ENCODE measurements at places on chromosomes 11 and 22.

GRCh38 chr11:96643173-96643572 lies 253.4 kb downstream of the JRKL start:
- DNase-seq = no peak

GRCh38 chr11:119759324-119759723 lies 30.3 kb upstream of the NECTIN1 start:
- no peak for DNase-seq

DNA sequence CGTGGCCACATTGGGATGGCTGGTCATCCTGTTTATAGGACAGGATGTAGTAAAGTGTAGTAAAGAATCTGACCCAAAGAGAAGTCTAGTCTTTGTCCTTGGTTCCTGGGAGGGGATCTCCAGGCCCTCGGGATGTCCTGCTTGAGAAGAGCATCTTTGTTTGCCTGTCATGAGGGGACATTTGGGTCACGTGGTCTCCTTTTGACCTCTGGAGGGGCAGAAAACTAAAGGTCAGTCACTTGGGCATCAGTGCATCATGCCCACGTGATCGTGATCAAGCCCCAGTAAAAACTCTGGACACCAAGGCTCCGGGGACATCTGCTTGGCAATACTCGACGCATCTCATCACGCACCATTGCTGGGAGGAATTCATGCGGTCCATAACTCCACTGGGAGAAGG lies 9.1 kb downstream of the SMIM38 start:
- no peak for DNase-seq

- DNase-seq = no peak
These were observed 44.5 kb downstream of the FEZ1 start for GRCh38 chr11:125451400-125452124.

DNA sequence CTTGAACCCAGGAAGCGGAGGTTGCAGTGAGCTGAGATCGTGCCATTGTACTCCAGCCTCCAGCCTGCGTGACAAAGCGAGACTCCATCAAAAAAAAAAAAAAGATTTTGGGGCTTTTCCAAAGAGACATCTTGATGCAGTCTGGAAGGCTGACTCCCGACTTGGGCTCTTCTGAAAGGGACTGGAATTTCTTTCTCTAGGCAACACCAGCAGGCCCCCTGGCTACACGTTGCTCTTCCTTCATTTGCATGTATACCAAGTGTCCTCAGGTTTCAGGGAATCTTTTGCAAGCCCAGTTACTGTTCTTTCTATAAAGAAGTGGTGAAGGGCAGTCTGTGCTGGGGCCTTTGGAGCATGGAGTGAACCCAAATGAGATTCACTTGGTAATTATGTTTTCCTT lies 211.0 kb downstream of the GRIK4 start:
- DNase-seq = no peak

DNA sequence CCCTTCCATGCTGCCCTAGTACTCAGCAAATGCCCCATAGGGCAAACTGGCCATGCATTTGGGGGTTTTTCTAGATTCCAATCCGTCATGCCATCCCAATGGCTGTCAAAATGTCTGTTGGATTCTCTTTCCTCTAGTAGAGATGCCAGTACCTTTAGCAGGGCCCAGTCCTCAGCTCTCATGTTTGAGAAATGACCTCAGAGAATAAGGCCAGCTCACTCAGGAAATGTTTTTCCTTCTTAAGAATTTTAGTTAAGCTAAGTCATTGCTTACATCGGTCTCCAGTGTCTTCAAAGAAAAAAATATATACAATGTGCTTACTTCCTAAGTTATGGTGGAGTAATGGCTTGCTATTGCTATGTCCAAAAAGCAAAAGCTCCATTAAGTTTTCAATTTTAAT lies 14.1 kb upstream of the ALKBH3 start:
- no peak for DNase-seq

GRCh38 chr11:75135021-75135650 lies 15.8 kb upstream of the SLCO2B1 start:
- DNase-seq = no peak

- DNase-seq = peak; percentile 42
These were observed 59.0 kb downstream of the CEP57 start for GRCh38 chr11:95849087-95849825.

GRCh38 chr11:125036933-125037332 lies 26.2 kb upstream of the SLC37A2 start:
- peak; percentile 61 for DNase-seq

DNA sequence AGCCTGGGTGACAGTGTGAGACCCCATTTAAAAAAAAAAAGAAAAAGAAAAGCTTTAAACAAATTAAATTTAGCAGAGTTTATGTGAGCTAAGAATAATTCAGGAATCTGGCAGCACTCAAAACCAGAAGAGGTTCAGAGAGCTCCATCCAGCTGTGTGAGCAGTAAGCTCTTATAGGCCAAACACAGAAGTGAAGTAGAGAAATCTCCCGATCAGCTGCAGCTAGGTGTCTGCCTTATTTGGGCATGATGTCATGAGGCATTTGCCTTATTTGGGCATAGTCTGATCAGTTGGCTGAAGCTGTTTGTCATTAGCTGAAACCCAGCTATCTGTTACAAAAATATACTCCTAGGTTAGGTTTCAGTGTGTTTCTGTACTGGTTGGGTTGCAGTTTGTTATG lies 8.2 kb downstream of the MS4A15 start:
- DNase-seq = no peak

DNA sequence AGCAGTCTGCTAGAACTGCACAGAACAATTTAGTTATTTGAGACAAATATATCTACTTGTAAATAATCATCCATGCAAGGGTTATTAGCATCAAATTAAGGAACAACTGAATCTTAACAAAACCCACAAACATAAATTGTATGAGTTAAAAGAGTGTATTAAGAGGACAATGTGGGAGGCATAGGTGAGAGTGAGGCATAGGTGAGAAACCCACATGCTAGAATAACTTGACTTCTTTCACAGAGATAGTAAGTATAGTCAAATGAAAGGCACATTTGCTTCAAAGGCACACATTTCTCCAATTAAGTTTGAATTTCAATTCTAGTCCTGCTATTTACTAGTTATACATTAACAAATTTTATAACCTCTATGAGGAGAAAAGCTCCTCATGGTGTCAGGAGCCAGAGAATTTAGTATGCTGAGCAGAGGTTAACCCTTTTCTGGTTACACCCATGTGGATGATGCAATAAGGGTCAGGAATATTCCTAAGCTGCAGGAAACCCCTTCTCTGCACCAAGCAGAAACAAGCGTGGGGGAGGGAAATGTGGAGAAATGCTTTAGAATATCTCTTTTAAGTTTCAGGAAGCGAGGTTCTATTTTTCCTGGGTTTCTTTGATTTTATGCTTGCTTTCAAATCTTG lies 264.2 kb downstream of the GRM5 start:
- no peak for DNase-seq

GRCh38 chr22:27551402-27551801 lies 250.2 kb downstream of the MN1 start:
- no peak for DNase-seq

- no peak for DNase-seq
These were observed 131.2 kb upstream of the MTMR2 start for GRCh38 chr11:96054870-96055705.

- no peak for DNase-seq
These were observed 9.1 kb downstream of the SLN start for GRCh38 chr11:107702723-107703122.

- DNase-seq = no peak
These were observed 49.3 kb downstream of the FBLN1 start for GRCh38 chr22:45552017-45552411.

DNA sequence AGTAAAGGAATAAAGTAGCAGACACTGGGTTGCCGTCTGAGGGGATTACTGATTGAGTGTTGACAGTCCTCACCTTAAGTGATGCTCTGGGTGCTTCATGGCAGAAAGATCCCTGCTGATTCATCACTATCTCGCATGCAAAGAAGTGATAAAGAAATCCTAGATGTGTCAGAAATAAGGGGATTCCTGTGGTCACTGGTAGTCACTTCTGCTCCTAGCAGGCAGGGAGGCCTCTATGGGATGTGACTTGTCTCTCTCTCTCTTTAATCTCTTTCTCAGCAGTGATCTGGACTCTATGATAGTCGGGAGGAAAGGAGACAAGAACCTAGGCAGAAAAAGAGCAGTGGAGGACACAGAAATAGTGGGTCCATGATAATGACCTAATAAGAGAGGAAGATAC lies 30.9 kb upstream of the OR56A1 start:
- no peak for DNase-seq

DNA sequence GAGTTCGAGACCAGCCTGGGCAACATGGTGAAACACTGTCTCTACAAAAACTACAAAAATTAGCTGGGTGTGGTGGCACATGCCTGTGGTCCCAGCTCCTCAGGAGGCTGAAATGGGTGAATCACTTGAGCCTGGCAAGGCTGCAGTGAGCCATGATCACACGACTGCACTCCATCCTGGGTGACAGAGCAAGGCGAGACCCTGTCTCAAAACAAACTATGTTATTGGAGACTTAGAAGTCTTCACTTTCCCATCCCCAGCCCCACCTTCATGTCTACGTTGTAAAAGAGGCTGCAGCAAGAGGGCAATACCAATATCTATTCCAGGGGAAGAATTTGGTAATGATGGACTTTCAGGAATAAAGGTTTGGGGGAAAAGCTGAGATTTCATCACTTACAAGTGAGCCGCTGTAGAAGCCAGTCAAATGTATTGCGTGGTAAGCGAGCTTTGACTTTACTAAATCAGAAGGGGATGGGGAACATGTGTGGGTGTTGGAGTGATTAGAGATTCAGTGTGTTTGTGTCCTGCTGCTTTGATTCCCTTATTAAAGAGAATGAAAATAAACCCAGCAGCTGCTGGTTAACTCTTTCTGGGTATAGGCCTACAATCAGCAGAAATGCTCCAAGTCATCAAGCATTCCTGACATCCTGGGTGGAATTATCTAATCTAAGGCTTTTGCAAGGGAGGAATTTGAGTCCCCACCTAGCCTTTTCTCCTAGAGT lies 53.7 kb downstream of the UBASH3B start:
- DNase-seq = no peak

GRCh38 chr11:18617688-18618341 lies 16.3 kb downstream of the SPTY2D1 start:
- DNase-seq = no peak

DNA sequence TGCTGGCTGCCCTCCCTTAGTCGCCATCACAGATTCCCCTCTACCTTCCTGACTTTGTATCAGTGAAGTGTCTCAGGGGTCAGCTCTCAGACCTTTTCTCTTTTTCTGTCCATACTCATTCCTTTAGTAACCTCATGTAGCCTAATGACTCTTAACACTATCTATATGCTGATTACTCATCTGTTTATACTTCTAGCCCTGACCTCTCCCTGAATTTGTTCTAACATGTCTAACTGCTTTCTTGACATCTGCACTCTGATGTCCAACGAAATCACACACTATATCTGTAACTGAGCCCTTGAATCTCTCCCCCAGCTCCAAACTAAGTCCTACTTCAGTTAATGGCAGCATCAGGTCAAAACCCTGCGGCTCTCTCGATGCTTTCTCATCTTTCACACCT lies 135.8 kb upstream of the TIMP3 start:
- DNase-seq = no peak

DNA sequence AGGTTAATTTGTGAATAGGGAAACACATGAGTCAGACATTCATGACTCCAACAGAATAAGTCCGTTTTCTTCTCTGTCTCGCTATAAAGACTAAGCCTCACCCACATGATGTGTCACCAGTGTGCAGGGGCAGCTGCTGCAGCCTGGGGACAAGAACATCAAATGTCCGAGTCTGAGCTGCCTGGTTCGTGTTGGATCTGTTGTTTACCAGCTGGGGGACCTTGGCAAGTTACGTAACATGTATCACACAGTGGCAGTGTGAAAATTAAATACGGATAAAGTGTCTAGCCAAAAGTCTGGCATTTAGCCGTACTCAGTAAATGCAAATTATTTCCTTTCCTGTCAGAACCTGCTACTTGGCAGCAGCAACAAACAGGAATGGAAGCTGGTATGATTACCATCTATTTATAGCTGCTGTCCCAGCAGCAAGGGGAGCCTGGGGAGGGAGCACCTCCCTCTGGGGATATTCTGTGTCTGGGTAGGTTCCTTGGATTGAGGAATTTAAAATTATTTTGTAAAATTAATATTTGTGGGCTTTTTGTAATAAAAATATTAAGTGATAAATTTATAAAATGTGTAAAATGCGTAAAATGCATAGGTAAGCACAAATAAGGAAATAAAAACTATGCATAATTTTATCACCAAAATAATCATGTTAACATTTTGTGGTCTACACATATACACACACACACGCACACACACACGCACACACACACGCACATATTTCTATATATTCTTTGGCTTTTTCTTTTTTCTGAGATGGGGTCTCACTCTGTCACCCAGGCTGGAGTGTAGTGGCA lies 1.3 kb upstream of the CLDN25 start:
- DNase-seq = peak; percentile 7

- no peak for DNase-seq
These were observed at the start of gene SLC29A2 for GRCh38 chr11:66371627-66372415. TSS of gene SLC29A2 (minus strand) at chr11:66371760. CDS start at chr11:66371591, 169 bp downstream.

- DNase-seq = no peak
These were observed 12.0 kb upstream of the DENND5A start for GRCh38 chr11:9277176-9277575.

- no peak for DNase-seq
These were observed 1.9 kb upstream of the SSH3 start for GRCh38 chr11:67301313-67301921.

DNA sequence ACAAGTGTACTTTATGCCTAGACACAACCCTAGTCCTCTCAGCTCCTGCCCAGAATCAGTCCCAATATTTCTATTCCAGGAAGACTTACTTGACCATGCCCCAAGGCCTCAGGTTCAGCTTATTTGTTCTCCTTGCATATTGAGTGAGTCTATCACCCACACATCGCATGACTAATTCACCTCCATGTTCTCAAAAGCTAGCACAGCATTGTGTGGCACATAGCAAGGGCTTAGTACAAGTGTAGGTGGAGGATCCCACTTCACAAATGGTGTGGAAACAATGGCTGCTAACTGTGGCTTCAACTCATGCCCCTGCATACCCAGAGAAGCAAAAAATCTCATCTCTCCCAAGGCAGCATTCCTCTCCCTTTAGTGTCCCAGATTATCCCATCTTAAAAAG lies 602.6 kb upstream of the API5 start:
- DNase-seq = no peak

DNA sequence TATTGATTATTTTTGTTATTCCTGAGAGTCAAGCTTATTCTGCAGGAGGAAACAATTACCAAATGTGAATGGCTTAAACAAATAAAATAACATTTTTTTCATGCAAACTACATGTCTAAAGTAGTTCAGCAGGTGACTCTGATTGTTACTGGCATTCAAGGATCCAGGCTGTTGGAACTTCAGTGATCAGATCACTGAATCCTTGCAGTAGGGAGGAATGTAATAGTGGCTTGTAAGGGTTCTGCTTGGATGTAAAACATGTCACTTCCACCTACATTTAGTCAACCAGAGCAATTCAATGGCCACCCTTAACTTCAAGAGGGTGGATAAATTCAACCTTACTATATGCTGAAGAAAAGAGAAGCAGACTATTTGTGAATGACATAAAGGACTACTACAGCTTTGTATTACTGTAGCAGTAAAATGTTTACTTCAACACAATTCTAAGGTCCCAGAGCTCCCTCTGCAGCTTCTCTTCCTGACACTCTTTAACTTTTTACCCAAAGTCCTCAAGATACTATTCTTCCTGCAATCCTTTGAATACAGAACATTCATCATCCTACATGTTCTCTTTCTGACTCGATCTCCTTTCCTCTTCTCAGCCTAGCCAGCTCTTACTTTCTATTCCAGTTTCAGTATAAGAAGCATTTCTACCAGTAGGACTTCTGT lies 284.0 kb downstream of the LRRC4C start:
- no peak for DNase-seq

- no peak for DNase-seq
These were observed 13.9 kb downstream of the CCND1 start for GRCh38 chr11:69654660-69655478.

All from GM04503 (cell line).